ENCODE measurements at places on chromosomes 7 and 10.

DNA sequence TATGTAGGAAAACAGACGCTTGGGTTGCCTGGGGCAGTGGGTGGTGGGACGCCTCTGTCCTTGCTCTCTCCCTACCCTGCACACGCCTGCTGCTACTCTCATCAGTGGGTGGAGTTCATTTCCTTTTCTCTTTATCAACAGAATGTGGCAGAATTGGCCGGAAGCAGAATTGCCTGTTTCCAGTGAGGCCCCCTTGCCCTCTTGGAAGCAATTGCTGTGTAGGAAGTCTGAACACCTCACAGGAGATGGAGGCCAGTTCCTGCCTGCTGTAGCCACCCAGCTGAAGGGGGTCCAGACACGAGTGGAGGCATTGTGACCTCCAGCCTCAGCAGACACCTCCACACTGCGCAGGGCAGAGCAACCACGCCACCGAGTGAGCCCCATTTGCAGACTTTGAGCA is 331.6 kb upstream of the ZNF32 start:
- no peak for DNase-seq

DNA sequence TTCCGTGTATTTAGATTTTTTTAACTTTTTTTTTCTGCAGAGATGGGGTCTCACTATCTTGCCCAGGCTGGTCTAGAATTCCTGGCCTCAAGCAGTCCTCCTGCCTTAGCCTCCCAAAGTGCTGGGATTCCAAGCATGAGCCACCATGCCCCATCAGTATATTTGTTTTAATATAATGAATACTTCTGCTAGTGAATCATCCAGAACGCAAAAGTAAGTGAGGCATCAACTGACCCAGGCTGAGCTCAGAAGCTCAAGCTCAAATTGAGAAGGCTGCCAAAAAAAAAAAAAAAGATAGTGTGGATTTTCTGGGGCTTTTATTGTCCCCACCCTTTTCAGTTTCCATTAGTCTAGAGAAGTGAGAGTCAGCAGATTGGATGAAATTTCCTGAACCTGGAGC is 39.0 kb upstream of the TECTB start:
- DNase-seq: no peak

DNA sequence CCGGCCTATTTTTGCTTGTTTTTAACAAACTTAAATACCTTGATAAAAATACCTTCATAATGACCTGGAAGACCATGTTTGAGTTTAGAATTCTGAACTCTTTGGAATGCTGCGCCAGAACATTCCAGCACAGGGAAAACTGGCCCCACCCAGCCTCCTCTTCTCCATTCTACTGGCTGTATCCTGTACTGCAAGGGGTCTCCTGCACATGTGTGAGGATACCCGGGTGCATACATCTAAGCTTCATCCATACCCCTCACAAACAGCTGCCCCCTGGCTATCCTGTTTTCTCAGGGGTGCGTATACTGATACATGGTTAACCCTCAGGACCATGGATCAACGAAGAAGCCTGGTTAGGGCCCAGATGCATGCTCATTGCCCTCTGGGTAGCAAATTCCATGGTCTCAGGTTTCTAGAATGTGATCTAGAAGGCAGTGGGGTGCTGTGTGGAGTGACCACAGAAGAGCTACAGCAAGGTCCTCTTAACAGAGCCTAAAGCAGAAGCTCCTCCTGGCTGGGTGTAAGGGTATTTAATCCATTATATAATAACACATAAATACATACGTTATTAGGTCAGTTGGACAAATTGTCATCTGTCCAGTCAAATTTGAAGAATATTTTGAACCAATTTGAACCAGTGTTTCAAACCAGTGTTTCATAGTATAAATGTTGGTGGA is 26.1 kb downstream of the HACD1 start:
- no peak for DNase-seq

- no peak for DNase-seq
Measured at GRCh38 chr10:132330486-132330833, 1.5 kb upstream of the LRRC27 start.

GRCh38 chr10:108327706-108328105 is 1163.2 kb upstream of the SORCS1 start:
- no peak for DNase-seq

GRCh38 chr10:121797490-121797889 is 130.3 kb downstream of the ATE1 start:
- DNase-seq: no peak

GRCh38 chr10:47405857-47406547 is 21.9 kb upstream of the ZNF488 start:
- DNase-seq: no peak

DNA sequence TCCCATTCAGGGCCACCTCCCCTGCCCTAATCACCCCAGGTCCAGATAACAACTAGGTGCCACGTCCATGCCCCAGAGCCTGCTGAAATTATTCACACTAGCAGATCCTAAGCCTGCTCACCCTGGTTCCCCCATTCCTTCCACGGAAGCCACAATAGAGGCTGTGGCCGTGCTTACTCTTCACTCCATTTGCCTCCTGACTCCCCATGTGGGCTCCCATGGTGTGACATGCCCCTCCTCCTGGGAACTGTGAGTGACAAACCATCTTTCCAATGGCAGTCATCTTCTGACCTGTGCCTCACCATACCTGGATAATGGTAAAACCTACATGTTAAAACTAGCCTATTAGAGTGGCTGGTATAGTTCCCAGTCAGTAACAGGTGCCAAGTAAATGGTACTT is 216.2 kb upstream of the PRKCQ start:
- DNase-seq: no peak

DNA sequence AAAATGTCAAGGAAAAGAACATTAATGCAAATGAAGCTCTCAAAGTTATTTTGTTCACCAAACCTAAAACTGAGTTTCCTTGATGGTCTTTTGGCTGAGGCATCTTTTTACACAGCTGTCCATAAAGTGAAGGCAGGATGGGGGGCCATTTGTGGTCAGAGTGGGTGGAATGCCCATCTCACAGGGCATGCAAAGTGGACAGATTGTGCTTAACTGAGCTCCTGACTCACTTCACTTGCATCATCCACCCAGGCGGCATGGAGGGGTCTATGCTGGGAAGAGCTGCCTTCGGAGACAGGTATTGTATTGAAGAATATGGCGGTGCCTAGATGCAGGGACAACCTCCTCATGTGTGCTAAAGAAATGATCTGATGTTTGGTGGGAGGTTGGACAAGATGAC is 905.3 kb downstream of the KCNMA1 start:
- no peak for DNase-seq

DNA sequence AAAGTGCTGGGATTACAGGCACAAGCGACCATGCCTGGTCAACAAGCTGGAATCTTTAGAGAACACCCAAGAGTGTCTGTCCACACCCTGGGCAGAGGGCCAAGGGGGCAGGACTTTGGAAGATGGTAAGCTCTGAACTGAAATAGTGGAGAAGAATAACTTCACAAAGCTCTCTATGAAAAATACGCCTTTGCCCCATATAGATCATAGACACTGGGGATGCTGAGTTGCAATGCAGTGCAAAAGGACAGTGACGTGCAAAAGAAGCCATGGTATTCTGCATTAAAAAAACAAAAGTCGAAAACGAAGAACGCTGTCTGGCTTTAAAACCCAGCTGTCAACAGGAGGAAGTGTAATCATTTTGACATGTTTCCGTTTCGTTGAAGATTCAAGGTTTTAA is 353.6 kb downstream of the CALN1 start:
- no peak for DNase-seq

DNA sequence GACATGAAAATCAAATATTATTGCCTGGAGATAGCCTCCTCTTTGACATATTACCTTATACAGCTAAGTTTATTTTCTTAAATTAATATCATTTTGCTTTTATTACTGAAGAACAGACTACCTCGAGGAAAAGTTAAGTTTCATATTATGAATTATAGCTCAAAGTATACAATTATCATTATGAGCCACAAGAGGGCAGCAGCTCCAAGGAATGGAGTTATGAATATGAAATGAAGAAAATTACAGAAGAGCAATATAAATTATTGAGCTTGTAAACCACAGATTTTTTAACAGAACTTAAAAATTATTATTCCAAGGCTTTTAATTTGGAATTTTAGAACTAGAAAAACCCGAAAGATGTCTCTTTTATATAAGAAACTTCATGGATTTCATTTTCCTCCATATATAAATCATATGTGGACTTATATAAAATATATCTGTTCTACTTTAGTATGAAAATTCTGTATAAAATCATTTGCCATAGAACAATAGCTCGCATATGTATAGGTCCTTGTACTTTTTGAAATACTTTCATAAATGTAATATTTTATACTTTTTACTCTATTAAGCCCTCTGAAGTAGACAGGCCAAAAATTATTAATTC is 40.1 kb downstream of the IQUB start:
- peak; percentile 1 for DNase-seq

DNA sequence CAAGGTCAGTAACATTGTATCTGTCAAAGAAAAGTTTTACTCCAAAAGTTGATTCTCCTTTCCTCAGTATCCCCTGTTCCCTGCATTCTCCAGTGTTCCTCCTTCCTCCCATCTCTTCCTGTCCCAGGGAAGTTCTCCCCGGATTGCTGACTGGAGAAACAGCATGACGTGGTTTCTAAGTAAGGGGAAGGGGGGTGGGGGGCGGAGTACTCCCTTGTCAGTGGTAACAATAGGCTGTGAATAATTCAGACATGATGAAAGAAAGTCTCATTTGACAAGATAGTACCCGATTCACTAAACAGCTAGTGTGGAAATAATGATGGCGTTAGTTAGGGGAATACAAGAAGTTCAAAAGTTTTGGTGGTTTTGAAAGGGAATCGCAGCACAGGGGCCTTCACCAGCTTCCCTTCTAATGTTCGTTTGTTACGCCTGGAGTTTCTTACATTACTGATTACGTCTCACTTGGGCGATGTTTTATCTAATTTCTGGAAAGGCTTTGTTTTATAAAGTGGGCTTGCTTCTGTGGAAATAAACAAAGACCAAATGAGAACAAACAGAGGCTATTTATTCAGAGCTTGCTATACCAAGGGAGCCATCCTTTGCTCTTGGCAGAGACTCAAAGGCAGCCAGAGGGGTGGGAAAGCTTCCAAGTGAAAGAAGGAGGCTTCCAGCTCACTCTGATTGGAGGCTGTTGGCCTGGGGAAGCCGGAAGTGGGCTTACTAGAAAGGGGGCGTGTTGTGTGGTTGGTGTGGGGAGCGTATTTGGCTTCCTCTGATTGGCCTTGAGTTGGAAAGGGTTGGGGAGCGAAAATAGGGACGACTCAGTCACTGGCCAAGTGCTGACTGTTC is 453.7 kb downstream of the SDK1 start:
- no peak for DNase-seq

GRCh38 chr7:107318523-107319160 is 149.8 kb downstream of the HBP1 start:
- DNase-seq: no peak

DNA sequence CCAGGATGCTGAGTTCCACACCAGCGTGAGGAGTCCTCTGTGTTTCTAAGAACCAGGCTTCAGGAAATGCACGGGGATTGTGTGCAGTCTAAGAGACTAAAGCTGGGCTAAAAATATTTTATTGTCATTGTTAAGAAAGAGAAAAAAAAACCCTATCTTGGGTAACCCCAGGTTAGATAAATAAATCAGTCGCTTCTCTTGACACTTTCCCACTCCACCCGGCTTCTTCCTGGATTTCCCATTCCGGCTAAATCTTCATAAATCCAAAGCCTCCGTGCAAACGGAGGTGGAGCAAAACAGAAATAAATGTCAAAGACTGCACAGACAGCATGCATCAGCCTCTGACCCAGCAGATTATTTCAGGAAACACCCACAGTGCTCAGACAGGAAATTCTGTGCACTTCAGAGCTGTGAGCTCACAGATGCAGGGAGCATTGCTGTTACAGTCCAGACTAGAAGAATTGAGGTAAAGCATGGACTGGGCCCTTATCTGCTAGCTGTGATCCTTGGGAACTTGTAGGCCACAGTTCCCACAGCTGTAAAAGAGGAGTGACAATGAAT is 44.8 kb upstream of the GRID1 start:
- DNase-seq: no peak

GRCh38 chr10:117470733-117471132 is 71.8 kb upstream of the EMX2 start:
- no peak for DNase-seq
